Activated CD8-positive, alpha-beta memory T cell treated with anti-CD3 and anti-CD28 coated beads, Interleukin-2, amount 10 ng/mL, durations not matched to agents 7 days and 5 days (primary cell): ENCODE measurements at places on chromosomes 16 and 17.

DNA sequence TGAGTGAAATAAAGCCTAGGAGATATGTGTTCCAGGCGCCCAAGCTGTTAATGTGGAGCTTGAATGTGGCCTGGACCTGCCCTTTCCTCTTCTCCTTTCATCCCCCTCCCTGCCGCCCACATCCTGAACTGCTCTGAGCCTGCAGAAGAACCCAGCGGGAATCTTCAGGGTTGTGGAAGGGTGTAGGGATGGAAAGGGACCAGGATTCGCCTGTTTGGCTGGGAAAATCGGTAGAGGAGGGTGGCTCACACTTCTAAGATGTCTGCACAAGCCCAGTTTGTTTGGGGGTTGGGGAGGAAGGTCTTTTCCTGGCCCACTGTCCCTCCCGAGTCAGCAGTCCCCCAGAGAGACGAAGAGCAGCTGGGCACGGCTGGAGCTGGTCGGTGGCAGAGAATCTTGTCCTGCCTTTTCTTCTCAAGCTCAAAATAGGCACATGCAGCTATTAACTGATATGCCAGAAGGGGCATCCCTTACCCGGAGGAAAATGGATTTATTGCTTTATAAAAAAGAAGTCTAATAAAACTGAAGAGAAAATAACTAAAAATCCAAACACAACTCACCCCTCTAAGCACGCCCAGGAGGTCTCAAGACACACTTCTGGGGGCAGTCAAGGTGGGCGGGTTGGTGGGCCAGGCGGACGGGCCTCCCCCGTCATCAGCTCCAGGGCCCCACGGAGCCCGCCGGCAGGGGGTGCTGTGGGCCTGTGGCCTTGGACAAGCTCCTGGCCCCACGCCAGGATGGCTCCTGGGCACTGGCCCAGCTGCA is 11.5 kb upstream of the PITPNA start:
- peak; percentile 75 for DNase-seq

DNA sequence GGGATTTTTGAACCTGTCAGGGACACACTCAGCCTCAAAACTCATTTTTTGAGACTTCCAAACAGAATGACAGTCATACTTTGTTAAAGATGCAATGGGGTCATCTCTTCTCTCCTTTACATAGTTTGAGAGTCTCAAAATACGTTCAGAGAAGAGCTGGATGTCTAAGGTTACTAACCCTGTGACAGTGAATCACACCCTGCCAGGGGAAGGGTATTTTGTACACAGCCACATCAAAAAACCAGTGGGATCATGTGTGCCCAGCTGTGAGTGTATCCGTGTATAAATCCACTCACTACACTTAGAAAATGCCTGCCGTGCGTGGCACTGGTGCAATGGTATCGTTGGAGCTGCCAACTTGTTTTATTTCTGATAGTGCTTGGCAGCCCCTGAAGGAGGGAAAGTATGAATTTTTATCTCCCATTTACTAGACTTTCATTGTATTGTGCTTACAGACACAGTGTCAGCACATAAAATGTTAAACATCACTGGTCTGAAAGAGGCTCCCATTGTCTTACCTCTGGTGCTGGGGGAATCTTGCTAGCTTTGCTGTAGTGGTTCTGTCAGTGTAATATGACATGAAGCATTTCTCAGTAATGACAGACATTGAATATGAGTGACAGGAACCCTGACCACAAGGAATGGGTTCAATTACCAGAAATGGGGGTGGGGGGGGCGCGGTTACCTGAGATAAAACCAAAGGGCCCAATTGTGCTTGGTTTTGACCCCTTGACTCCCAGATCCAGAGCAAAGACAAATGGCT is 256.3 kb downstream of the FTO start:
- DNase-seq, result no peak

GRCh38 chr17:59825533-59826322 is 67.0 kb downstream of the TUBD1 start:
- no peak for DNase-seq

- DNase-seq, result peak; percentile 54
Observed at GRCh38 chr17:81518785-81519283, 6.2 kb upstream of the ACTG1 start.

- DNase-seq, result no peak
Observed at GRCh38 chr17:17786998-17787397, 49.8 kb downstream of the SREBF1 start.

GRCh38 chr17:80018917-80019651 is 16.6 kb downstream of the TBC1D16 start:
- no peak for DNase-seq

DNA sequence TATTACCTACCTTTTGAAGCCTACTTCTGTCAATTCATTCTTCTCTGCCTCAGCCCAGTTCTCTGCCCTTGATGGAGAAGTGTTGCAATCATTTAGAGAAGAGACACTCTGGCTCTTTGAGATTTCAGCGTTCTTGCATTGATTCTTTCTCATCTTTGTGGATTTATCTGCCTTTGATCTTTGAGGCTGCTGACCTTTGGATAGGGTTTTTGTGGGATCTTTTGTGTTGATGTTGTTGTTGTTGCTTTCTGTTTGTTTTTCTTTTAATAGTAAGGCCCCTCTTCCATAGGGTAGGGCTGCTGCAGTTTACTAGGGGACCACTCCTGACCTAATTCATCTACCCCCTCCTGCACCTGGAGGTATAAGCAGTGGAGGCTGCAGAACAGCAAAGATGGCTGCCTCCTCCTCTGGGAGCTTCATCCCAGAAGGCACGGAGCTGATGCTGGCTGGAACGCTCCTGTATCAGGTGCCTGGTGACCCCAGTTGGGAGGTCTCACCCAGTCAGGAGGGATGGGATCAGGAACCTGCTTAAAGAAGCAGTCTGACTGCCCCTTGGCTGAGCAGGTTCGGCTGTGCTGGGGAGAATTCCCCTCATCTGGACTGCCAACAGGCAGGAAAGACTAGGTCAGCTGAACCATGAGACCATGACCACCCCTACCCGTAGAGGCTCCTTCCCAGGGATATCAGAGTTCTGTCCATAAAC is 28.0 kb downstream of the NFATC3 start:
- DNase-seq, result no peak

DNA sequence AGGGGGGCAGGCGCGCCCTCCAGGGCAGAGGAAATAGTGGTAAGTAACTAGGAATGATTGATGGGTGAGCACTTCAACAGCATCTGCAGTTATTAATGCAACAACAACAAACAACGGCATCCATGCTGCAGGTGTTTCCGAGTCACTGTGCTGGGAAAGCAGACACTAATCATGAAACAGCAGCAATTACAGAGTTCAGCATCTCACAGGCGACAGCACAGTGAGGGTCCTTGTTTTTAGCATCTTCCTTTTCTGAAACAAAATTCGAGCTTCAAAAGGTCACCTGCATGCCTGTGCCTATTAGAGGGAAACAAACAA is 191.9 kb downstream of the SLC39A11 start:
- no peak for DNase-seq

DNA sequence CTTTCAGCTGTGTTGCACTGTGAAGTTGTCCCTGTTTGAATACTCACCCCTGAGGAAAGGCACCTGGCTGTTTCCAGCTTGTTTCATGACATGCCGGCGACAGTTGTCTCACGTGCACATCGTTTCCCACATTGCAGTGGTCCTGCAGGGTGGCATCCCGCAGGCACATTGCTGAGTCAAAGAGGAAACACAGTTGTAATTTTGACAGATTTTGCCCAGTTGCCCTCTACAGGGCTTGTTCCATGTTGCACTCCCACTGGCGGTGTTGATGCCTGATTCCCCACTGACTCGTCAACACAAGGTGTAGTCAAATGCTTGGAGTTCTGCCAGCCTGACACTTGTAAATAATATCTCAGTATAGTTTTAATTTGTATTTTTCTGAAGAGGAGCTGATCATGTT is 23.8 kb downstream of the EPN2 start:
- no peak for DNase-seq

- no peak for DNase-seq
Observed at GRCh38 chr16:27951489-27952120, 111.9 kb downstream of the GSG1L start.

GRCh38 chr17:39209317-39210092 is 9.4 kb downstream of the RPL19 start:
- peak; percentile 79 for DNase-seq

- DNase-seq, result peak; percentile 64
Observed at GRCh38 chr16:82263521-82264143, 93.6 kb upstream of the MPHOSPH6 start.

DNA sequence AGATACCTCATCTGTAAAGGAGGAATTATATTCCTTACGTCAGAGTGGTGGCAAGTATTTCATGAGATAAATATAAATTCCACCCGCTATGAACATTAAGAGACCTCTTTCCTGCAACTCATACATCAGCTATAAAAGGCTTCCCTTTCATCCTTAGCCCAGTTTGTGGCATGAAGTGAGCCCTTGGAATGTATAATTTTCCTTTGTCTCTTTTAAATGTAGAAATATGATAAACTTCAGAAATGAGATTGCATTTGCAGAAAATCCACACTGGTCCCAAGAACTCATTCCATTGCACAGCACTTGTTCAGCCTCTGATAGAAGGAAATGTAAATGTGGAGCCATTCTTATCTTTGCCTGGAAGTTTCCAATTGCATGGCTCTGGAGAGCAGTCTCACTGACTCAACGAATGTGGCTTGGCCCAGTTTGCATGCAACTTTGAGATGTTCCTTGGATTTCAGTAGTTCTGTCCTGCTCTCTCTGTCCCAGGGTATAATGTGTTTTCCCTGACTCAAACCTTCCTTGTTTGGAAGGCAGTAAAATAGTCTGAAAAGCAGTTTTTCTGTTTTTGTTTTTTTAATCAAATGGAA is 746.4 kb downstream of the CDH11 start:
- DNase-seq, result no peak

DNA sequence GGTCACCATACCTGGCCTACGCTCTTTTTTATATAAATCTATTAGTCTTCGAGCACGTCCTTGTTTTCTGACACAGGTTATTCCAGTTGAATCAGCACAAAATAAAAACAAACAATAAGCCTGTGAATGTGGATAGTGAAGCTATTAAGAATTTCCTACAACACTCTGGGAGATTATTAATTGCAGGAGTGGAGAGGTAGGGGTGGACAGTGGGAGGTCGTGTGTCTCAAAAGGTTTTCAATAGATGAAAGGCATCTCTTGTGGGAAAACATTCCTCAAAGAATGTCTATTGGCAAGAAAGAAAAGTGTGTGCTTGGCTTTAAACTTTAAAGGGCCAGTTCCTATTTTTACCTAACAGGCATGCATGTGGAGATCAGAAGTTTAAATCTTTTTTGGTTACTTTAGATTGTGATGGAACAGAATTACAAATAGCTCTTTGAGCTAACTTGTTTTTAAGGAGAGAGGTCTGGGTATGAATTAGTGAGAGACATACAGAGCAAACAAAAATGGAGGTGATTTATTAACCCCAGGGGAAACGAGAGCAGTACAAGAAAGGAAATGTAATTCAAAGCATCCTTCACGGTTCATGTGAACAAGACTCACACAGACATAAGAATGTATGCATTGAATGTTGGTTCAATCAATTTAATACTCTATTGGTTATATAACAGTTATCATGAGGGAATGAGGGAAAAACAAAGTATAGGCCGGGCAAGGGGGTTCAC is 9.0 kb downstream of the SMYD4 start:
- DNase-seq, result no peak

- no peak for DNase-seq
Observed at GRCh38 chr16:28086186-28087139, 22.9 kb upstream of the GSG1L start.

DNA sequence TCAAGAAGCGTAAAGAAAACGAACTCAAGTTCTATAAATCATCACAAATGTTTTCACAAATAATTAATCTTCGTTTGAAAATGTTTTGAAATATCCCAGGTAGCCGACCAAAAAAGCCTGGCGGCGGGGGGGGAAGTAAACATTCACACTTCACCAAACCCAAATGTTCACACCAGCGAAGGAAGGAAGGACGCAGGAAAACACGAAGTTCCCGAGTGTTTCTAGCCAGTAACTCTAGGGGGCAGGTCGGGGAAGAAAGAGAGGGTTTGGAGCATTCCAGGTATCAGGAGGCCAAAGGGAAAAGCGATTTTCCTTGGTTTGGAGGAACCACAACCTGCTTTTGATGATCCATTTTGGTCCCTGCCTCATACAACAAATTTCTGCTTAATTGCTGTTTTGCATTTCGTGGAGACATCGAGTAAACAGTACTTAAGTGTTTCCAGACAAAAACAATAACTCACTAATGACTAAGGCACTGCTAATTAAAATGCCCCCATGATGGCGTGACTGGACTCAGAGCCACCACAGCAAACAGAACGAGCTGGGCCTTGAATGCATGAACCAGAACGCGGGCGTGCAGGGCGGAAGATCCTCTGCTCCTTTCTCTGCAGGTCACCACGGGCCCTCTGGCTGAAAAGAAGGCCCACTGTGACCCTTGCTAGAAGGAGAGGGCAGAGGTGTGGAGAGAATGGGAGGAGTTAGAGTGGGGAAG is 16.6 kb downstream of the ZFHX3 start:
- DNase-seq, result no peak

DNA sequence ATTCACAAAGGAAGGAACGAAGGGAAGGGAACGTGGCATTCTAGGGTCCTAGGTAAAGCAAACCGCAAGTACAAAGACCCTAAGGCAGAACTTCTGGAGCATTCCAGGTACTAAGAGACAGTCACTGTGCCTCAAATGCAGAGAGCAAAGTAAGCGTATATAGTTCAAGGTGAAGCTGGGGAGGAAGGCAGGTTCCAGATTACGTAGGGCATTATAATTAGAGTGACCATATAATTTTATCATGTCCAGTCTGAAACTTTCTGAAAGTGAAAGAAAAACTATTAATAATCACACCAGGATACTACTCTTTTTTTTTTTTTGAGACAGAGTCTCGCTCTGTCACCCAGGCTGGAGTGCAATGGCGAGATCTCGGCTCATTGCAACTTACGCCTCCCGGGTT is 25.7 kb downstream of the METTL16 start:
- no peak for DNase-seq

- DNase-seq, result no peak
Observed at GRCh38 chr16:81729451-81729850, 49.6 kb upstream of the PLCG2 start.

GRCh38 chr17:2500446-2500845 is 11.2 kb downstream of the METTL16 start:
- DNase-seq, result no peak

- peak; percentile 31 for DNase-seq
Observed at GRCh38 chr16:84482001-84482891, 22.2 kb downstream of the MEAK7 start.

GRCh38 chr17:69733171-69734012 is 318.9 kb downstream of the MAP2K6 start:
- DNase-seq, result no peak
